ENCODE measurements at places on chromosomes 7 and 10. TPM values are rescaled to one million over a fixed set of nuclear protein-coding genes. Genes with fewer than 3 reads are reported as not detected.

SRRM3 gene
- 3.3 TPM for total RNA-seq

GNAT3 gene
- not detected for total RNA-seq

AOAH gene
- 6.6 TPM for total RNA-seq

GRCh38 chr7:36895192-36895591, 170.9 kb upstream of the AOAH start:
- DNase-seq, result no peak

- no peak for DNase-seq
These were observed 6.8 kb downstream of the ZNF398 start for GRCh38 chr7:149154056-149154455.

DNA sequence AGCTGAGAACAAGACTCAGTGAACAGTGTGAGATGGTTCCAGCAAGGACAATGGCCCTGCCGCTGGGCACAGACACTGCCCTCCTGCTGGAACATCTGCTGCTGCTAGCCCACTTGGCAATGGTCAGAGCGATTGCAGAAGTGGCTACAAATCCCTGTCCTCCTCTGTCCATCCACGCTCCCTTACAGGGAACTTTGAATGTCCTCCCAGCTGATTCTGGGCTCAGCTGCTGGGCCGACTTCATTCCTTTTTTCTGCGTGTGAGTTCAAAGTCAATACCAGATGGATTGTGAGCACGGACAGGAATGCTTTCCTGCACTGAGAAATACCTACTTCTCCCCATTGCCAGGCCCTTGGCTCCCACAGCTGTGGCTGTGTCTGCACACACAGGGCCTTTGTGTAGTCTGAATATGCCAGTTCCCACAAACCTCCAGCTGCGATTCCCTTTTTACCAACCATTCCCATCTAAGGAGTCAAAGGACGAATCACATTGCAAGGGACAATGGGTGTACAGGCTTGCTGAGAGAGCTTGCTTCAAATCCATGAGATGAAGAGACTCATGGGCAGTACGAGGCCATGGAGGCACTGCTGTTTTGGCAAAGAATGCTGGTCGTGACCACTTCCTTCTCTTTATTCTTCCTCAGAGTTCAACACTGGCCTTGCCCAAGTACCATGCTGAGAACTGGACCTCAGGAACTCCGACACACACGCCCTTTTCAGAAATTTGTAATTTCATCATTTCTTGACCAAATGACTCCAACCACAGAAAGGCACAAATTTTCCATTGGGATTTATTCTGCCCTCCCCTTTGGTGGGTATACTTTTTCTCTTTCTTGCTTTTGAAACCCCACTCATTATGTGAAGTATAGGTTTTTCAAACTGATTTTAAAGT, 44.2 kb downstream of the BPGM start:
- peak; percentile 86 for DNase-seq

DNA sequence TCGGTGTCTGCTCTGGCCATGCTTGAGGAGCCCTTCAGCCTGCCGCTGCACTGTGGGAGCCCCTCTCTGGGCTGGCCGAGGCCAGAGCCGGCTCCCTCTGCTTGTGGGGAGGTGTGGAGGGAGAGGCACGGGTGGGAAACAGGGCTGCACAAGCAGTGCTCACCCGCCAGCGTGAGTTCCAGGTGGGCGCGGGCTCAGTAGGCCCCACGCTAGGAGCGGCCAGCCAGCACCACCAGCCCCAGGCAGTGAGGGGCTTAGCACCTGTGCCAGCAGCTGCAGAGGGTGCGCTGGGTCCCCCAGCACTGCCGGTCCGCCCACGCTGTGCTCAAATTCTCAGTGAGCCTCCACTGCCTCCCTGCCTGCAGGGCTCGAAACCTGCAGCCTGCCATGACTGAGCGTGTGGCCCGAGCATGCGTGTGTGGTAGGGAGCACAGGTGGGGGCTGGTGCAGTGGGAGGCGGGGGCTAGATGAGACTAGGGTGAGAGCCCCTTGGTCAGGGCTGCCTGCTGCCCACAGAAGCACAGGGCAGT, 223.0 kb downstream of the ZNF248 start:
- DNase-seq, result no peak

DNA sequence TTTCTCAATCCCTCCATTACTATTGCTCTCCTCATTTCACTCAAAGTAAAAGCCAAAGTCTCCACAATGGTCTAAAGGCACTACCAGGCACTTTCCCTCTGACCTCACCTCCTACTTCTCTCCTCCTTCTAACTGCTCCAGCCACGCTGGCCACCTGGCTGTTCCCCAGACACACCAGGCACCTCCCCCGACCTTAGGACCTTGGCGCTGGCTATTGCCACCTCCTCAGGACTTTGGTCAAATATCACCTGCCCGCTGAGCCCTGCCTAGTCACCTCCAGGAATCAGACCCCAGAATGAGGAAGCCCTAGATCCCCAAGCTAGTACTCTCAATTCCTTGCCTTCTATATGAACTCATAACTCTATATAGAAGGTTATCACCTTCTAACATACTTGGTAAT, 66.2 kb upstream of the STEAP1B start:
- DNase-seq, result no peak

- no peak for DNase-seq
These were observed 105.8 kb downstream of the EXOC4 start for GRCh38 chr7:133358708-133359107.

DNA sequence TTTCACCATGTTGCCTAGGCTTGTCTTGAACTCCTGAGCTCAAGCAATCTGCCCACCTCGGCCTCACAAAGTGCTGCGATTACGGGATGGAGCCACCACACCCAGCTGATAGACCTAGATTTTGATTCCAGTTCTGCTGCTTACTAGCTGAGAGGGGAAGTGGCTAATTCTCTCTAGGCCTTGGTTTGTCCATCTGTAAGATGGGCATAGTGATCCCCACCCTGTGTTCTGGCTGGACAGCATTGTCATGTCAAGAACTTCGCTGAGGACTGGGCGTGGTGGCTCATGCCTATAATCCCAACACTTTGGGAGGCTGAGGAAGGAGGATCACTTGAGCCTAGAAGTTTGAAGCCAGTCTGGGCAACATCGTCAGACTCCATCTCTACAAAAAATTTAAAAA, 17.4 kb upstream of the CCL24 start:
- DNase-seq, result no peak

DNA sequence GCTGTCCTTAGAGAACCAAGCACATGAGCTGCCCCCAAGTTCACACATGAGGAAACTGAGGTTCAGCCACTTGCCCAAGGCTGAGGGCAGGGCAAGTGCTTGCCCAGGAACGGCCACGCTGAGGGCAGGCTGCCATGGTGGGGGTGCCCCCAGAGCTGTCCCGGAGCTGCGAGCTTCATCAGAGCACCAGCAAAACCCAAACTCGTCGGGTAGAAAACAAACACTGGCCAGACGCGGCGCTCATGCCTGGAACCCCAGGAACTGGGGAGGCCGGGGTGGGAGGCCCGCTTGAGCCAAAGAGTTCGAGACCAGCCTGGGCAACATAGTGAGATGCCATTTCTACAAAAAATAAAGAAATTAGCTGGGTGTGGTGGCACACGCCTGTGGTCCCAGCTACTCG, 38.4 kb downstream of the UNCX start:
- no peak for DNase-seq

Data from esophagus muscularis mucosa (tissue), 4 donors.